ENCODE measurements at places on chromosomes 2 and 18.

DNA sequence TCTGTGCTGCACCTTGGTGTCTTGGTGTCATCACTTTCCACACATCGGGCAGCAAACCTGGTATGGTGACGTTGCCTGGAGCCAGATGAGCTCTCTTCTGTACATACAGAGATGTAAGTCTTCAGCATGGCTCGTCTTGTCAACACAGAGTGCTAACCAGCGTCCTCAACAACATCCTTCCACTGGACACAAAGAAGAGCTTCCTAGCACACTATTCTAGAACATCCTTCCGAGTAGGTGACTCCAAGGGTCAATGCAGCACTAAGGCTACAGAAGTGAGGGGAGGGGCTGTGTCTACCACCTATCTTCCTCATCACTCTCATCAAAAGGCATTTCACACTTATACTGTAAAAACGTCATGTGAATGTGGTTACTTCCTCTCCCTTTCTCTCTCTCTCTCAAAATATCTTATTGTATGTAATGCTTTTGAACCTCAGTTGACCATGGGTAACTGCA, 108.1 kb upstream of the SLC1A4 start:
- DNase-seq, result no peak

DNA sequence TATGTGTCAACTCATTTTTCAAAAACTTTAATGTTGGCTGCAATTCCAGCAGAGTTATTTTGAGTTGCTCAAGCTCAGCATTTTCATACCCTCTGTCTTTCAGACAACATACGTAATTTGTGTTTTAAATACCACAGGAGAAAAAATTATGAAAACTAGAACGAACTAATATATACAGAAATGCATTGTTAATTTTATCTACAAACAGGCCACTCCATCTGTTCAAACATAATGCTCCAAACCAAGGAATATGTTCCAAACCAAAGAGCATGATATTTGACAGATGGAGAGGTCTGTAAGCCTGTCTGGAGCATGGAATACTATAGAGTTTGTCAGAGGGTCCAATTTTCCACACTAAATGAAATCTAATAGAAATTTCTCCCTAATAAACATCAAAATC, 536.2 kb upstream of the FSIP2 start:
- DNase-seq, result no peak

GRCh38 chr2:46554397-46554796, 75.0 kb downstream of the TMEM247 start:
- DNase-seq, result no peak

- no peak for DNase-seq
Measured at GRCh38 chr2:163121483-163121882, 282.9 kb upstream of the KCNH7 start.

- no peak for DNase-seq
Measured at GRCh38 chr2:132415915-132416722, 486 bp upstream of the GPR39 start.
